ENCODE measurements at places on chromosomes 6 and 20.

DNA sequence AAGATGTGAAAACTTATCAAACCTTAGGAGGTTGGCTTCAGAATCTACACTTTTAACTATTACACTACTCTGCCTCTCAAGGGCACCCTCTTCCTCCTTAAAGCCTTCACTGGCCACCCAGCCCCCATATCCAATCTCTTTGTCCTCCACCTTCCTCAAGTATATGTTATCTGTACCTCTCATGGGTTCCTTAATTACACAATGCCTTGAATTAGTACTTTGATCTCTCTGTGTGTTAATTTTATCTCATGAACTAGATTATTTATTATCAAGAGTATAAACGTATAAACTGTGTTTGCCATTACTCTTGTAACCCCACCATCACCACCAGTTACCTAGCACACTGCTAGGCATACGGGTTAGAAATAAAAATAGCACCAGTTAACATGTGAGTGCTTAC lies 83.3 kb downstream of the NCR2 start:
- no peaks in the 10 kb centered on the region for H3K4me1 ChIP-seq
- no peak overlapping the region for H3K27ac ChIP-seq
- H3K27me3 ChIP-seq = no peaks in the 10 kb centered on the region
- H3K36me3 ChIP-seq = no peaks in the 10 kb centered on the region
- no peak for DNase-seq

DNA sequence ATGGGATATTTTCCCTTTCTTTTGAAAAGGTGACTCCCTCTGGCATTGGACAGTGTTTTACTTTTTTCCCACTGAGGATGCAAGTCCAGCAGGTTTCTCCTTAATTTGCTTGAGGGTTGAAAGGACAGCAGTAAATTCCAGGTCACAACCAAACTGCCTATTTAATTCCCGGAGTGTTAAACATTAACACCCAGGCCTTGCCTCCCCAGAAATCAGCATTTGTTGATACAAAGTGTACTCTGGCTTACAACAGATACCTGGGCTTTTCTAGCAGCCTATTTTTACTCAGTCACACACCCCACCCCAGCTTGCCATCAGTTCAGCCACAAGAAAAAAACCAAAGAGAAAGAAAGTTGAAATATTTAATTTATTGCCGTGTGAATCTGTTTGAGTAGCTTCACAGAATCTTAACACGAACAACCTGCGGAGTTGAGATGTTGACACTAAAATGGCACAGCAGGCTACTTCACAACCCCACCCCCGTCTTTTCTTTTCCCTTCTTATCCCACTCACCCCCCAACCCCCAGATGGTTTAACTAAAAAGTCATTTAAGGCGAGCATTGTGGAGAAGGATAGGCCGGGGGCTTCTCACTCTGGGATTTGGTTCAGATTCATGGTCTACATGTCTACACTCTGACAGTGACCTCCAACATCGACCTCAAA lies 45.7 kb downstream of the MYLIP start:
- H3K27me3 ChIP-seq = no peaks in the 10 kb centered on the region
- DNase-seq = no peak
- H3K36me3 ChIP-seq = no peaks in the 10 kb centered on the region
- H3K27ac ChIP-seq = no peak overlapping the region

- DNase-seq = no peak
- H3K27ac ChIP-seq = no peak overlapping the region
- no peaks in the 10 kb centered on the region for H3K4me1 ChIP-seq
- peaks cover 4% of the 10 kb centered on the region for H3K36me3 ChIP-seq
These were observed 40.5 kb downstream of the RNGTT start for GRCh38 chr6:88922775-88923548.

DNA sequence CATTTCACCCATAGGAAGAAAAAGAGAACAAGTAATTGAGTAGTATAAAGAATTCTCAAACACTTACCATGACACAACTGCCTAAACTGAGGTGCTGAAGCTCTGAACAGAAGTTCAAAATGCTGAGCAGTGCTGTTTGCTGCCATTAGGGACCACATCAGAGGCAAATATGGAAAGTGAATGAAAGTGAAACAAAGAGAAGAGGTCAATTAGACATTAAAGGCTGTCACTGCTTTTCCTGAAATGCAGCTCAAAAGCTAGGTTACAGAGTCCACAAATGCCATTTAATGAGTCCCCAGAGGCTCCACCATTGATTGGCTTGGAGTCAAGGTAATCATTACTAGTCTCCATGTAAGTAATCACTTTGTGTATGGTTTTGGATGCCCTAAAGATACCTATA lies 46.1 kb downstream of the POU3F2 start:
- no peaks in the 10 kb centered on the region for H3K4me1 ChIP-seq
- no peak for DNase-seq
- H3K4me3 ChIP-seq = no peak overlapping the region

DNA sequence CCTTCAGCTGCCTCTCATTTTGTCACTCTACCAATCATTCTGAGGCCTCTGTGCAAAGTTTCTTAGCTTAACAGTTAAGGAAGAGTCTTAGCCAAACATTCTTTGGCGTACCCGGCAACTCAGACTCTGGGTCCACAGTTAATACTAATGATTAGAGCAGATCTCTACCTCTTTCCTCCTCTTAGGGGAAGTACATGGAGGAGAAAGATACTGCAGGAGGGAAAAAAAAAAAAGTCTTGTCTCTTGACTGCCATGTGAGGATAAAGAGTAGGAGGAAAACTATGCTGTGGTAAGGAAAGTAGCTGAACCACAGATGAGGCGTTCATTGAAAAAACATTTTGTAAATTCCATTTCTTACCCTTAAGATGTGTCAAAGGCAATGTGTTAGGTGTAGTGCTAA lies 44.0 kb upstream of the MARCKS start:
- peaks cover 9% of the 10 kb centered on the region for H3K4me1 ChIP-seq
- no peaks in the 10 kb centered on the region for H3K27me3 ChIP-seq
- no peak for DNase-seq

DNA sequence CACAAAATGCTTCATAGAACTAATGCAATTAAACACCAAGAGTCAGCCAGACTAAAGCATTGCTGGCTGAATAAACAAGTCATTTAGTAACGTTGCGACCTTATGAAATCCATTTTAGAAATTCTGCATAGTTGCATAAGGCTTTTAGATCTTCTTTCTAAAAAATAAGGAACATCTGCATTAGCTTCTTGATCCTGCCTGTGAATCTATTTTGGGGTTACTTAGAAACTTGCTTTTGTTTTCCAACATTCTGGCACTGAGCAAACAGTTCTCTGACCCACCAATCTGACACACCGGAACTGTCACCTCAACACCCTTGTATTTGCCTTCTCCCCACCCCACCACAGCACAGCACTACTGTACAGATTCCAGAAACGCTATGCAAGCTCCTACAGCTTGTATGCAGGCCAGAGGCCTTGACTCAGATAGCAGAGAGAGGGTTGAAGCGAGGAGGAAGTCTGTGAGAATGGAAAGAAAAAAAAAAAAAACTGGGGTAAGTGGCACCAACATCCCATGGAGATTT lies 55.0 kb downstream of the KIF13A start:
- peak overlapping the region; percentile 39 for H3K27ac ChIP-seq
- no peak for DNase-seq
- H3K36me3 ChIP-seq = no peaks in the 10 kb centered on the region
- peaks cover 63% of the 10 kb centered on the region for H3K4me1 ChIP-seq

GRCh38 chr20:46400828-46401477 lies 5.5 kb downstream of the ELMO2 start:
- peak overlapping the region; percentile 61 for H3K27ac ChIP-seq
- H3K4me1 ChIP-seq = no peaks in the 10 kb centered on the region
- DNase-seq = no peak
- peak overlapping the region; percentile 25 for H3K4me3 ChIP-seq

DNA sequence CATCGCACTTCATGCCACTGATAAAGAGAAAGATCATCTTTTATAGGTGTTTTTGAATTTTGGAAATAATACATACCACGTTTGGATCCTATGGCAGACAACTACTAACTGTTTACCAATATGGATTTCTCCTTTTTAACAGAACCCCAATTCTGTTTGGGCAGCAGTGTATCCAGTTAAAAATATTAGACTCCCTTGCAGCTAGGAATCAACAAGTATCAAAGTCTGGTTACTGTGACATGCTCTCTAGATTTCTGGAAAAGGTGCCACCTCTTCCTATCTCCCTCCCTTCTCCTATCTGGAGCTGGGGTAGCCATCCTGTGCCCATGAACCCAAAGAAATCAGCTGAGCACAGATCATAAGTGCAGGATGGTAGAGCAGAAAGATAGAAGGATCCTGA lies 54.1 kb upstream of the DTNBP1 start:
- H3K4me1 ChIP-seq = no peaks in the 10 kb centered on the region
- no peaks in the 10 kb centered on the region for H3K36me3 ChIP-seq
- no peak overlapping the region for H3K27ac ChIP-seq
- H3K27me3 ChIP-seq = no peaks in the 10 kb centered on the region
- no peak for DNase-seq

GRCh38 chr20:17497821-17498580 lies 33.2 kb downstream of the BFSP1 start:
- peaks cover 4% of the 10 kb centered on the region for H3K4me1 ChIP-seq
- no peak overlapping the region for H3K4me3 ChIP-seq
- DNase-seq = no peak
- H3K36me3 ChIP-seq = no peaks in the 10 kb centered on the region

DNA sequence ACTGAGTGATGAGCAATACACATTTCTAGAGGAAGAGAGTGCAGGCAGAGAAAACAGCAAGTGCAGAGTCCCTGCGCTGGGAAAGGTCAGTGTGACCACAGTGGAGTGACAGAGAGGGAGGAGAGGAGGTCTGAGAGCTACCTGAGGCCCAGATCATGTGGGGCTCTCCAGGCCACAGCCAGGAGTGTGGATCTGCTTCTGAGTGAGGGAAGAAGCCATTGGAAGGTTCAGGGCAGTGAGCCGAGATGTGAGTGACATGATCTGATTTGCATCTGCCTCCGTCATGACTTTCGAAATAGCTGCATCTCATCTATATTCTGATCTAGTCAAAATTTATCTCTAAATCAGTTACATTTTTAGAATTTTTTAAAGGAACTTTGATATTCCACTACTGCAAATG lies 367.1 kb downstream of the PREX1 start:
- no peak overlapping the region for H3K4me3 ChIP-seq
- H3K4me1 ChIP-seq = no peaks in the 10 kb centered on the region
- DNase-seq = no peak
- H3K36me3 ChIP-seq = no peaks in the 10 kb centered on the region
- peaks cover 23% of the 10 kb centered on the region for H3K27me3 ChIP-seq

- no peaks in the 10 kb centered on the region for H3K27me3 ChIP-seq
- H3K27ac ChIP-seq = no peak overlapping the region
- H3K4me3 ChIP-seq = no peak overlapping the region
- no peaks in the 10 kb centered on the region for H3K36me3 ChIP-seq
These were observed 111.0 kb downstream of the CD83 start for GRCh38 chr6:14228571-14228970.

DNA sequence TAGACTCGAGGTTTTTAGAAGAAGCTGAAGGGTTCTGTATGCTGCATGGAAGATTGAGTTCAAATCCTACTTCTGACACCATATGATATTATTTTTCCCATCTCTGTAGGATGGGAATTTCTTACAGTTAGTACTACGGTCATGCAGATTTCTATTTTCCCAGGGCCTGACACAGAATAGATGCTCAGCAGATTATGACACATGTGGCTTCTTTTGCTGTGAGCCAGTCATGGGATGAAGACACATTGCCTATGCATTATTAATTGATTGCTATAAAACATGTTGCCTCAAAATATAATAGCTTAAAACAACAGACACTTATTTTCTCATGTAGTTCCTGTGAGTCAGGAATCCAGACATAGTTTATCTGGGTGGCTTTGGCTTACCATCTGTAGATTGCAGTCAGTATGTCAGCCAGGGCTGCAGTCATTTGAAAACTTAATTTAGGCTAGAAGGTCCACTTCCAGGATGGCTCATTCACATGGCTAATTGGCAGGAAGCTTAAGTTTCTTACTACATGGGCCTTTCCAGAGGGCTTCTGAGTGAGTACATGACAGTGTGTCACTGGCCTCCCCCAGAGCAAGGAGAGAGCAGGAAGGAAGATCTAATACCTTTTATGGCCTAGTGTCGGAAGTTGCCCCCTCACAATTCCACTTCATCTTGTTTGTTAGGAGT lies 29.5 kb downstream of the TOP1 start:
- H3K4me1 ChIP-seq = no peaks in the 10 kb centered on the region
- H3K27ac ChIP-seq = no peak overlapping the region
- no peak for DNase-seq
- H3K4me3 ChIP-seq = no peak overlapping the region

DNA sequence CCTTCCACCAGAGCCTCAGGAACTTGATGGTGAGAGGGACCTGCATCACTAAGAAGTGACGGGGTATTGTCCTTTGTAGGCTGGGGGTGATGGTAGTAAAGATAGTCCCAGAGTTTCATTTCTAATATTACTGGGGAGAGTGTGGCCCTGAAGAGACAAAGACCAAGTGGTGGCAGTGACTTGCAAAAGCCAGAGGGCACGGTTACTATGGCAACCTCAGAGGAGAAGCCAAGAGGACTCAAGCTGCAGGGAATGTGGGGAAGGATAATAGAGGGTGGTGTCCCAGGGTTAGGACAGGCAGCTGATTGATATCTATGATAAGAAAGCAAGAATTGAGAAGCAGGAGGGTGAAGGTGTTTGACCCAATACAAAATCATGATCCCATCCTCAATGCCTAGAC lies 42.5 kb downstream of the HLA-G start:
- no peak overlapping the region for H3K27ac ChIP-seq
- H3K4me3 ChIP-seq = no peak overlapping the region
- no peak for DNase-seq

DNA sequence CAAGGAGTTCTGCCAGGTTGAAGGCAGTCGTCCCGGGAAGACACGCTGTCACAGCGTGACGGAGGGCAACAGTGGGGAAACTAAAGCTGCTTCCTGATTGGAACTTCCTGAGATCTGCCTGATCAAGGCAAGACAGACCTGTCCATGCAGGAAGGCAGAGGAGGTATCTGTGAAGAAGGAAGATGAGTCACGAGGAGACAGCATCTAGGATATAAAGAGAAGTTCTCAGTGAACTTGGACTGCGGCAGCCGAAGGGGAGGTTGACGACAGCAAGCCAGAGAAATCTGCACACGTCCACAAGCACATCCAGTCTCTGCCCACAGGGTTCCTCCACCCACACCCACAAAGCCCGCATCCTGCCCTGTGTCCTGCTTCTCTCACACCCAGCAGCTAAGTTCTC lies 38.6 kb downstream of the PREP start:
- DNase-seq = no peak
- H3K36me3 ChIP-seq = peaks cover 28% of the 10 kb centered on the region
- no peak overlapping the region for H3K4me3 ChIP-seq
- no peaks in the 10 kb centered on the region for H3K27me3 ChIP-seq

- no peaks in the 10 kb centered on the region for H3K4me1 ChIP-seq
- no peak overlapping the region for H3K27ac ChIP-seq
- H3K36me3 ChIP-seq = no peaks in the 10 kb centered on the region
- no peak for DNase-seq
These were observed 14.0 kb upstream of the NT5E start for GRCh38 chr6:85435851-85436250.

- H3K4me1 ChIP-seq = peaks cover 14% of the 10 kb centered on the region
- H3K4me3 ChIP-seq = no peak overlapping the region
- no peaks in the 10 kb centered on the region for H3K27me3 ChIP-seq
- H3K27ac ChIP-seq = no peak overlapping the region
- no peaks in the 10 kb centered on the region for H3K36me3 ChIP-seq
These were observed 14.3 kb upstream of the PTCRA start for GRCh38 chr6:42901538-42901957.
